Right lobe of liver (tissue), 6 donors: ENCODE measurements at places on chromosomes 2 and 18. TPM values are rescaled to one million over a fixed set of nuclear protein-coding genes. Genes with fewer than 3 reads are reported as not detected.

The REEP1 gene
- 0.81 TPM for total RNA-seq

DNA sequence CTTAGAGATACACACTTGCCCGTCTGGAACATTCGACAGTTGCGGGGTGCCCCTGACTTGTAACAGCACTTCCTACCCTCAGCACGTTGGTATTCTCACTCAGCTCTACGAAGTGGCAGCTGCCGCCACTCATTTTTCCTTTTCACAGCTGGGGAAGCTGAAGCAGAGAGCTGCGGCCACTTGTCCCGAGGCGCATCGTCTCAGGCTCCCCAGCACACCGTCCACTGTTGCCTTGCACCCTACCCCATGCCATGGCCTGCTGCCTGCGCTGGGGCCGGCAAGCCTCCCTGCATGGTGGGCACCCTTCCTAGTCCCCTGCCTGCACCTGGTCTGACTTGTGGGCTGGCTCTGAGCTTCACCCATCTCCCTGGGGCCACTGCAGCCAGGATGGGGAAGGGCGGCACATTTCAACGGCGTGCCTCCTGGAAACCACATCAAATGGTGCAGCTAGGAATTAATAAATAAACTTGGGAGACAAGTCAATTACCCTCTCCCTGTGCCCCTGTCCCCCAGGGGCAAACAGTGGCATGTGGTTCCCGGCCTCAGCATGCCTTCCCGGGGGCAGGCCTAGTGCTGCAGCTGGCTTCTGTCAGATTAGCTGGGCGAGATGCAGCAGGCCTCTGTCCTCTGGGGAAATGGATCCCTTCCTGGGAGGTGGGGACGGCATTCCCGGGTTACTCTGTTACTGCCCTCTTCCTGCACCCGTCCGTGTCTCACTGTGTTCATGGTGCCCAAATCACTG lies 64.7 kb upstream of the HAAO start:
- H3K27me3 ChIP-seq, result no peaks in the 10 kb centered on the region
- DNase-seq, result no peak
- no peak overlapping the region for H3K27ac ChIP-seq
- H3K36me3 ChIP-seq, result no peaks in the 10 kb centered on the region

The FRZB gene
- total RNA-seq, result 0.49 TPM

DNA sequence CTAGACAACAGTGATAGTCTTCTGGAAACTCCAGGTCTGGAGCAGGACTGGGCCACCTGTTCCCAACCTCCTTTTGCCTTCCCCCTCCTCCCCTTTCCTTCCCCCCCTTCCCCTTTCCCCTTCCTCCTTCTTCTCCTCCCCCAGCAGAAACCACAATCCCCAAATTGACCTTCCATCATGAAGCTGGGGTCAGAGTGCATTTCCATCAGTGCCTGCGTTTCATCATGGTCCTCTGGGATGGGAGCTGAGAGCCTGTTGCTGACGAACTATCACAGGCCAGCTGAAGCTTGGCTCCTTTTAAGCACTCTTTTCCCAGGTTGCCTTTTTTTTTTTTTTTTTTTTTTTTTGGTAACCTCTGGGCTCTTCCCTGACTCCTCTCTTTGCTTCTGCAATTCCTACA lies 52.6 kb upstream of the SMAD2 start:
- H3K4me3 ChIP-seq, result no peak overlapping the region
- no peaks in the 10 kb centered on the region for H3K4me1 ChIP-seq
- H3K27ac ChIP-seq, result no peak overlapping the region
- no peak for DNase-seq
- H3K36me3 ChIP-seq, result no peaks in the 10 kb centered on the region

The CXCR2 gene
- total RNA-seq, result 1.4 TPM

GRCh38 chr2:58620093-58620492 lies 379.0 kb upstream of the FANCL start:
- H3K27ac ChIP-seq, result no peak overlapping the region
- H3K4me1 ChIP-seq, result no peaks in the 10 kb centered on the region
- H3K27me3 ChIP-seq, result no peaks in the 10 kb centered on the region
- no peak overlapping the region for H3K4me3 ChIP-seq

DNA sequence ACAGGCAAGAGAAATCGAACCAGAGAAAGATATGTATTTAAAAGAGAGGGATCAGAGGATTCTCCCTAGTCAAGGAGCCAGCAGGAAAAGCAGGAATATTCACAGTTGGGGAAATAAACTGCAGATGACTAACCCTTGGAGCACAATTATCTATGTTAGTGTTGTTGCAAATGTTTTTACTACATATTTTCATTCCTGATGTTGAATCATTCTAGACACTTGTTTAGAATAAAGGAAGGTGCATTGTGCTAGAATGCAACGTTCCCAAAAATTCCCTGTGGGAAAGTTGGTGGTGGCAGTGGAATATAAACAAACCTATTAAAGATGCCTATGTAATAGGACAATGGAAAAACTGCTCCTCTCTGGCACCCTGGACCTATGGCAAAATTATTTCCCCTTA lies 63.3 kb downstream of the DTNA start:
- H3K4me1 ChIP-seq, result peaks cover 2% of the 10 kb centered on the region
- no peaks in the 10 kb centered on the region for H3K27me3 ChIP-seq
- DNase-seq, result no peak
- no peak overlapping the region for H3K4me3 ChIP-seq
- H3K27ac ChIP-seq, result no peak overlapping the region

- H3K4me3 ChIP-seq, result no peak overlapping the region
- H3K27me3 ChIP-seq, result no peaks in the 10 kb centered on the region
- DNase-seq, result no peak
- no peak overlapping the region for H3K27ac ChIP-seq
- H3K4me1 ChIP-seq, result peaks cover 10% of the 10 kb centered on the region
Observed at GRCh38 chr2:16119741-16120140, 179.4 kb downstream of the MYCN start.

DNA sequence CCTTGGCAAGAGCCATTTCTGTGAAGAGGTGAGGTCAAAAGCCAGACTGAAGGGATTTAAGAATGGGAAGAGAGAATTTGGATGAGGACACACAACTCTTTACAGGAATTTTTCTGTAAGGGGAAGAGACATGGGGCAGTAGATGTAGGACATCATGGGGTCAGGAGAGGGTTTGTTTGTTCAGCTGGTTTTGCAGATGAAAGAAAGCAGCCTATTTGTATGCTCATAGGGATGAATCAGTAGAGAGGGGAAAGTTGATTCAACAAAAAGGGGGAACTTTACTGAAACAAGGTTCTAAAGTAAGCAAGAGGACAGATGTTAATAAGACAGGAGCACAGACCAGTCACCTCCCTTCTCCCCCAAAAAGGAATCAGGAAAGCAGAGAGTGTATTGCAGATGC lies 11.2 kb downstream of the SCG2 start:
- no peaks in the 10 kb centered on the region for H3K4me1 ChIP-seq
- DNase-seq, result no peak
- no peak overlapping the region for H3K27ac ChIP-seq
- H3K36me3 ChIP-seq, result no peaks in the 10 kb centered on the region

GRCh38 chr2:125582516-125582915 lies 1073.4 kb upstream of the GYPC start:
- H3K4me1 ChIP-seq, result no peaks in the 10 kb centered on the region
- no peak overlapping the region for H3K4me3 ChIP-seq
- DNase-seq, result no peak
- no peaks in the 10 kb centered on the region for H3K36me3 ChIP-seq
- no peaks in the 10 kb centered on the region for H3K27me3 ChIP-seq
- no peak overlapping the region for H3K27ac ChIP-seq

The RTP5 gene
- total RNA-seq, result not detected

GRCh38 chr2:27809761-27810241 lies 38.3 kb downstream of the MRPL33 start:
- no peak for DNase-seq
- H3K4me3 ChIP-seq, result no peak overlapping the region
- no peaks in the 10 kb centered on the region for H3K4me1 ChIP-seq
- H3K27ac ChIP-seq, result no peak overlapping the region

DNA sequence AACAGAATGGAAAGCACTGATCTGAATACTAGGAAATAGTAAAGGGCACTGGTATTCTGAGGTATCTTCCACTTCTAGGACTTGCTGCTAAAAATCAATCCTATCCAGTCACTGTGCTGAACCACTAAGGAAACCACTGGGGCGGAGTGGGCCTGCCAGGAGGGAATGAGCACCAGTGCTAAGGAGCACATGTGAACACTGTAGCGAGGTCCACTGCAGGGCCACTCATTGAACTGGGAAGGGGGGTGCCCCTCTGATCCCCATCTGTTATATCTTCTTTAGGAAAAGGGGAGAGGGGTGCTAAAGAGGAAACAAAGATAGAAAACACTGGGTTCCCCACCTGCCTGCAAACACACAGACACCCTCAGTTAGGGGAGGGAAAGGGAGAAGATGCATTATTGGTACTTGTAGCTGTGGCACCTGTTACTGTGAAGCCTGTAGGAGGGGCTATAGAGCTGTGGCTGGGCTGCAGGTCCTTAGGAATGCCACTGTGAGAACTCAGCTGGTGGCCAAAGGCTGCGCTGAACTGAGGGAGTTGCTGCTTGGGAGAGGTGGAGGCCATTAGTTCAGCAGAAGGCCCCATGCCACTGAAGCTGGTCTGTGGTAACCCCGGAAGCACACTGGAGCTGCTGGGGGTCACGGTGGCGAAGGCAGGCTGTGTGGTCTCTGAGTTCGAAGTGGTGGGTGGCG lies 81.8 kb downstream of the INO80D start:
- H3K27me3 ChIP-seq, result no peaks in the 10 kb centered on the region
- no peaks in the 10 kb centered on the region for H3K4me1 ChIP-seq
- H3K4me3 ChIP-seq, result no peak overlapping the region
- H3K27ac ChIP-seq, result no peak overlapping the region
- H3K36me3 ChIP-seq, result no peaks in the 10 kb centered on the region

The SLC1A4 gene
- 7.4 TPM for total RNA-seq

The RNU2-63P gene
- total RNA-seq, result not detected

- H3K27ac ChIP-seq, result no peak overlapping the region
- no peak overlapping the region for H3K4me3 ChIP-seq
- no peaks in the 10 kb centered on the region for H3K4me1 ChIP-seq
- DNase-seq, result no peak
Observed at GRCh38 chr2:9010866-9011265, 7.4 kb upstream of the MBOAT2 start.

DNA sequence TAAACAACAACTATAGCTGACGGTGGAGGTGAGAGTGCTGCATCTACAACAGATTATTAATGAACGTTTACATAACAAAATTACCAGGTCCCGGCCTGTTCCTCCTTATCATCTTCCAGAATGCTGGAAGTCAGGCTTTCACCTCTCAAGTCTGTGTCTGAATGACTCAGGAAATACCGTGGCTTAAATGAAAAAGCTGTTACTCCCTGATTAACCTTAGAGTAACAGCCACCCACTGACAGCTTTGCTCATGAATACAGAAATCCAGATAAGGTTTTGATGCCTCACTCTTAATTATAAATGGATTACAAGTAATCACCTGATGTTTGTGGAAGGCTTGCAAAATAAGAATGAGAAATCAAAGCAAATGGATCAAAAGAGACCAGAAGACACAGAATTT lies 885.3 kb upstream of the CELF4 start:
- no peak overlapping the region for H3K27ac ChIP-seq
- H3K4me1 ChIP-seq, result no peaks in the 10 kb centered on the region
- H3K4me3 ChIP-seq, result no peak overlapping the region
- H3K27me3 ChIP-seq, result no peaks in the 10 kb centered on the region
- H3K36me3 ChIP-seq, result no peaks in the 10 kb centered on the region

The UGT1A3 gene
- 13.1 TPM for total RNA-seq

GRCh38 chr18:13813271-13813849 lies 10.6 kb upstream of the MC5R start:
- no peaks in the 10 kb centered on the region for H3K36me3 ChIP-seq
- H3K27me3 ChIP-seq, result no peaks in the 10 kb centered on the region
- H3K27ac ChIP-seq, result no peak overlapping the region
- no peak for DNase-seq

- H3K27ac ChIP-seq, result no peak overlapping the region
- no peak overlapping the region for H3K4me3 ChIP-seq
- no peaks in the 10 kb centered on the region for H3K27me3 ChIP-seq
- no peak for DNase-seq
Observed at GRCh38 chr18:75086494-75087034, 122.4 kb downstream of the PTGR3 start.

The KCNK3 gene
- total RNA-seq, result 0.43 TPM

The CIB4 gene
- not detected for total RNA-seq

GRCh38 chr18:80106482-80107051 lies 2.5 kb upstream of the ADNP2 start:
- no peaks in the 10 kb centered on the region for H3K4me1 ChIP-seq
- H3K27me3 ChIP-seq, result no peaks in the 10 kb centered on the region
- H3K36me3 ChIP-seq, result no peaks in the 10 kb centered on the region
- H3K4me3 ChIP-seq, result no peak overlapping the region

DNA sequence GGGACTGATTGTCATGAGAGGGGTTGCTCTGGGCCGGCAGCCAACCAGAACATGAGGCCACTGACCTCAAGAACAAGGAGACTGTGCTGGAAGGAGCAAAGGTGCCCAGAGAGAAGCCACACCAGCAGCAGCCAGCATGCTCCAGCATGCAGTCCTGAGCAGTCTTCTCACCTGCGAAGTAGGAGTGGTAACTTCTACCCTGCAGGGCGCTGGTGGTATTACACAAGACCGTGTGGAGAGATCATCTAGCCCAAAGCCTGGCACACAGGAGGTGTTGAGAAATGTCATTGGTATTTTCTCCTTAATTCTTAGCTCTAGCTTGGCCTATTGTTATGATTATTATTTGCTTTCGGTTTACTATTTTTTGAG lies 132.7 kb downstream of the TSN start:
- H3K36me3 ChIP-seq, result no peaks in the 10 kb centered on the region
- H3K27me3 ChIP-seq, result no peaks in the 10 kb centered on the region
- no peak overlapping the region for H3K27ac ChIP-seq

DNA sequence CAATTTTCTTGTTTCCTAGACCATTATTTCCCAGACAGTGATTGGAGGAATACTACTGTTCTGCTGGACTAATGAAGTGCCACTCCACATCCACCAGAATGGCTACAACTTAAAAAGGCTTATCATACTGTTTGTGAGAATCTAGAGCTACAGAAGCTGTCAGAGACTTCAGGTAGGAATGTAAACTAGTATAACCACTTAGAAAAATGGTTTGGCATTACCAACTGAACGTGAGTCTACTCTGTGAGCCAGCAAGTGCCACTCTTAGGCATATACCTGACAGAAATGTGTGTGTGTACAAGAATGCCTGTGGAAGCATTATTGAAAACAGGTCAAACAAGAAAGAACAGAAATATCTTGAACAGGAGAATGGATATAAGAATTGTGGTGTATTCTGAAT lies 4.2 kb upstream of the SCN3A start:
- no peak for DNase-seq
- H3K27me3 ChIP-seq, result no peaks in the 10 kb centered on the region
- H3K36me3 ChIP-seq, result no peaks in the 10 kb centered on the region
- H3K4me1 ChIP-seq, result no peaks in the 10 kb centered on the region

- H3K27ac ChIP-seq, result no peak overlapping the region
- H3K4me1 ChIP-seq, result no peaks in the 10 kb centered on the region
- no peak overlapping the region for H3K4me3 ChIP-seq
- DNase-seq, result no peak
- H3K36me3 ChIP-seq, result no peaks in the 10 kb centered on the region
Observed at GRCh38 chr2:41992671-41993434, 55.0 kb upstream of the PKDCC start.

The POTEE gene
- total RNA-seq, result not detected

- H3K4me3 ChIP-seq, result no peak overlapping the region
- H3K4me1 ChIP-seq, result peaks cover 4% of the 10 kb centered on the region
- H3K36me3 ChIP-seq, result no peaks in the 10 kb centered on the region
- DNase-seq, result no peak
- no peaks in the 10 kb centered on the region for H3K27me3 ChIP-seq
Observed at GRCh38 chr2:218030409-218031195, 27.8 kb upstream of the TNS1 start.

The AMER3 gene
- not detected for total RNA-seq

- H3K4me1 ChIP-seq, result no peaks in the 10 kb centered on the region
- H3K27ac ChIP-seq, result no peak overlapping the region
- no peak overlapping the region for H3K4me3 ChIP-seq
Observed at GRCh38 chr18:48905513-48905912, 45.3 kb downstream of the SMAD7 start.

The ARHGAP28 gene
- 0.13 TPM for total RNA-seq
